ENCODE measurements at places on chromosomes 12 and 14.

GRCh38 chr14:36519431-36520321, at the start of gene NKX2-1:
Gene NKX2-1, minus strand, starts transcription at chr14:36520232. Its CDS starts 103 bp downstream, at chr14:36520129.
- no peak for DNase-seq

DNA sequence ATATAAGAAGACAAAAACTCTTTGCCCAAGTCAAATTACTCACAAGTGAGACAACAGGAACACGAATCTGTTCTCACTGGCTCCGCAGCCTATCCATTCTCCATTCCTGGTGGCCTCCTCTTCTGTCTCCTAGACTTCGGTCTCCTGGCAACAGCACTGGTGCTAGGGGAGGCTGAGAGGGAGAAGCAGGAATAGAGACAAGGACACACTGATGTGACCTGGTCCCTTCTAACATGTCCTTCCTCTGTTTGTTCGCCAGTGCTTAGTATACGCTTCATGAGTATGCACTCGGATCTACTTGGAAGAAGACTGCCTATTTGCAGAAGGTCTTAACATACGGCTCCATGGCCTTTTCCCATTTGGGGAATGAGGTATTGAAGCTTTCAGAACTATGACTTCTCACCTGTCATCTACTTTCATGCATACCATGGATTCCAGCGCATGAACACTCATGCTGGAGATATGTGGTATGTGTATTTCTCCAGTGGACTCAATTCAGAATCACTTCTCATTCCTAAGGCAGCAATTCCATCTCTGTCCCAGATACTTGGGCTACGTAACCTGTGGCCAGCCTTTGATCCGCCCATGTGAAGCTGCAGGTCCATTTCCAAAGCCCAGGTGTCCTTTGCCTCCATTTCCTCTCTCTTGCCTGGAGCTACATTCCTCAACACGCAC, 33.9 kb downstream of the BHLHE41 start:
- no peak for DNase-seq

DNA sequence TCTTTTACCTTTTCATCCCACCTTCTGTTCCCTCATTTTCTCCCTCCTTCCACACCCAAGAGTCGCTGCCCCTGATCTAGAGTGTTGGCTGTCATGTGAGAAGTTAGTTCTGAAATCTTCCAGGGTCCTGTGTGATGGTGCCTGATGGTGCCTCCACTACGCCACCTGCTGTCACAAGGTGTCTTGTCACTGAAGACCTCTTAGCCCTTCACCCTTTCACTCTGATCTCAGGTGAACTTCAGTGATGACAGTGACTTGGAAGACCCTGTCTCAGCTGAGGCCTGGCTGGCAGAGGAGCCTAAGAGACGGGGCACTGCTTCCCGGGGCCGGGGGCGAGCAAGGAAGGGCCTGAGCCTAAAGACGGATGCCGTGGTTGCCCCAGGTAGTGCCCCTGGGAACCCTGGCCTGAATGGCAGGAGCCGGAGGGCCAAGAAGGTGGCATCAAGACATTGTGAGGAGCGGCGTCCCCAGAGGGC, 7.6 kb upstream of the PFDN5 start:
- peak; percentile 58 for DNase-seq

DNA sequence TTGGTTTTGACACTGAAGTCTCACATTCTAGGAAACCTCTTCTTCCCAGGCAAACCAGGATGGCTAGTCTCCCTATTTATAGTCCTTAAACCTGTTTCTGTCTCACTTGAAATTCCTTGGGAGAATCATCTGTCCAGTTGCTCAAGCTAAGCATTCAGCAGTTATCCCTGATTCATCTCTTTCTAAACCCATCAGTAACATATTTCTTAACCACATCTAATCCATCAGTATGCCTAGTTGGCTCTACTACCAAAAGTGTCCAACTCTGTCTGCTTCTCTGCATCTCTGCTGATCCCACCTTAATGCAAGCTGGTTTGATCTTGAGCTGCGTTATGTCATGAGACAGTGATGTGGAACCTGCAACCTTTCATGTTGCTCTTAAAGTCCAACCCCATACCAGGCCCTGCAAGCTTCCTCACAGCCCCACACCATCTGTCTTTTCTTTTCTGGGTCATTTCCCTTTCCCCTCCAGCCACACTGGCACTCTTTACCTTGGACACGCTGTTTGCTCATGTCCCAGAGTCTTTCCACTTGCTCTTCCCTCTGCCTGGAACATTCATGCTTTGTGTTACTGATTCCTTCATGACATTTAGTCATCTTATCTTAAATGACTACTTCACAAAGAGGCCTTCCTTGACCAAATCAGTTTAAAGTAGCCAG, 380.8 kb upstream of the RGS6 start:
- DNase-seq, result no peak

DNA sequence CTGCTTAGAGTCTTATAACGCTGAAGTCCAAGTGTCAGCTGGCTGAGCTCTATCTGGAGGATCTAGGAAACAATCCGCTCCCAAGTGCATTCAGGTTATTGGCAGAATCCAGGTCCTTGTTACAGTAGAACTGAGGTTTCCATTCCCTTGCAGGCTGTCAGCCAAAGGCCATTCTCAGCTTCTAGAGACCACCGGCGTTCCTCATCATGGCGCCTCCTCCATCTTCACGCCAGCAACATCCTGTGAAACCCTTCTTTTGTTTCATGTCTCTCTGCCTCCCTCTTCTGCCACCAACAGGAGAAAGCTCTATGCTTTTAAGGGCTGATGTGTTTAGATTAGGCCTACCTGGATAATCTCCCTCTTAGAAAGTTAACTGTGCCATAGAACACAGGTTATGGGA, 133.0 kb upstream of the RASSF8 start:
- no peak for DNase-seq

DNA sequence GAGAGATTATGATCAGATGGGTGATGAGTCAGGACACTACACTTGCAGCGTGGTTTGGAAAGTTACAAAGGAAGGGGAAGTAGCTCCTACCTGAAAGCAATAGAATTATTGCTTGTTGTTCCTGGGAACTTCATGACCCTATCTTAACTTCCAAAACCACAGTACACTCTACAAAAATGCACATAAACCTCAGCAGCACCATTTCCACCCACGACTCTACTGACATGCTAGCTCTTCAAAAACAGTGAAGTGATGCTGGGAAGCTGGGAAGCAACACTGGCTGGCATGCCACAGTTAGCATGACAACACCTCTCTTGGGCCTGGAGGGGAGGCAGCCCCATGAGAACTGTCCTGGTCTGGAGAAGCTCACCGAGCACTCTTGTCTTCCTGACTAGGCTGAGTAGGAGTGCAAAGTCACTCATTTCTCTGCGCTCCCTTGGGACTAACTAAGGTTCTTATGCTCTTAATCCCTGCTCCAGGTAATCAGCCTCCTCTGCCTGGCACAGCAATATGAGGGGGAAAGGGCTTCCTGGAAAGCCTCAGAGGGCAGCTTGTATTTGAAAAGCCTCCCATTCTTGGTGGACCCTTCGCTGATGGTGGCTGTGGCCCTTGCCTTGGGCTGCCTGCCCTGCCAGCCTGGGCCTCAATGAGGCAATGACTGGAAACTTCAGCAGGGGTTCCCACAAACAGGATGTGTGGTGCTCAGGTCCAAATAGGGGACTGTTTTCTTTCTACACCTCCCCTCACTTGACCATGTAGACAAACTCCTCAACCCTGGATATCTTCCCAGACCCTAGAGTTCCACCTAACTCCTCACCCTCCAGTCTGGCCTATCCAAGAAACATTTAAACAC, 1.2 kb downstream of the KRT3 start:
- DNase-seq, result no peak

- no peak for DNase-seq
These were observed 4.5 kb downstream of the GNPNAT1 start for GRCh38 chr14:52786887-52787286.

DNA sequence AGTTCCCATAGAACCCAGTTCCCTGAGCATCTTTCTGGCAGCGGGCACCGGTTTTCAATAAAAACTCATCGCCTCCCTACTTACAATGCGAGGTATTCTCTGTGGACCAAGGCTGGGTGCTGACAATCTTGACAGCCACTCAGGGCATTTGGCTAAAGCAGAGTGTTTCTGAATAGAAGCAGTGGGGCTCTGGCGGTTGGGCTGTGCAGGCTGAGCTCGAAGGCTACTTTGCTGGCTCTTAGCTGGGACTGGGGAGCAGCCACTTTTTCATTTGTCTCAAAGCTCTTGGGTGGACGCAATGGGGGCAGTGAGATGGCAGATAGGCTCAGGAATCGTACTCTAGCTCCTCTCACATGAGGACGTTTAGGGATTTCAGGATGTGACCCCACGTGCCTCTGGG, 151.8 kb downstream of the UNC79 start:
- no peak for DNase-seq

DNA sequence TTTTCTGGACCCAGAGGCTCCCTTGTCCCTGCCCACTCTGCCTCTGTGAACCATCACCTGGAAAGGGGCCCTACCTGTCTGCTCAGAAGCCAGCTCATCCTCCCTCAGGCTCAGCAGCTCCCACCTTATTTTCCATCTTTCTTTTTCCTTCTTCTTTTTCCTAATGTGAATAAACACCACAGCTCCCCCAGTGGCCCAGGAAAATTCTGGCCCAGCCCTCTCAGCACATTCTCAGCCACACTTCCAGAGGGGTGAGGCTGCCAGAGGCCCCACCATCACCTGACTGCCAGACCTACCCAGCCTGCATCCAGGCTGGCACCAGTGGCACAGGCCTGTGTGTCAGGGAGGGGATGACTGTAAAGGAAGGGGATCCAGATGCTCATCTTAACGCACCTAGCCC, 23.0 kb downstream of the ZFHX2 start:
- DNase-seq, result no peak

GRCh38 chr12:96258104-96258961, 64.2 kb downstream of the ELK3 start:
- no peak for DNase-seq

DNA sequence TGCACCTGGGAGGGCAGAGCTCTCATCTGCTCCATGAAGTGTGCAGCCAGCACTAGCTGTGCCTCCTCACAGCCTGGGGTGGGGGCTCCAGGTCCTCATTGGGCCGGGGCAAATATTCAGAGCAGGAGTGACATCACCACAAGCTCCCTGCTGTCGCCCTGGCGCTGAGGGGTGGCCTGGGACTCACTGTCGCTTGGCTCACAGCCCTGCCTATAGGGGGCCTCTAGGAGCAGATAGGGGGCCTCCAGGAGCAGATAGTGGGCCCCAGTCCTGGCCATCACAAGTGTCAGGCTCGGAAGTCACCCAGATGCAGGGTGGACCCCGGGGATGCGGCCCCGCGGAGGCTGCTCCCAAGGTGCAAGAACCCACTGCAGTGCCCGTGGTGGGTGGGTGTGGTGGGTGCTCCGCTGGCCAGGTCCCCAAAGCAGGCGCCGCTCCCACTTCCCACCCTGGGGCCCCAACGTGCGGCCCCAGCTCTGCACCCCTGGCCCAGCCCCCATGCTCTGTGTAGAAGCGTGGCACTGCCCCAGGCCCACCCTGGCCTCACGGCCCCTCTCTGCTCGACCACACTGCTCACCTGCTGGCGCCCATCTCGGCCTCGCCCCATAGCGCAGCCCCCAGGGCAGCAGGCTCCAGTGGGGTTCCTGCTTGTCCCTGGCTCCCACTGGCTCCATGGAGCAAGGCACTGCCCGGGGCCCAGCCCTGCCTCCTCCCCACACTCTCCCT, 18.0 kb downstream of the SYNJ2BP start:
- DNase-seq, result no peak

DNA sequence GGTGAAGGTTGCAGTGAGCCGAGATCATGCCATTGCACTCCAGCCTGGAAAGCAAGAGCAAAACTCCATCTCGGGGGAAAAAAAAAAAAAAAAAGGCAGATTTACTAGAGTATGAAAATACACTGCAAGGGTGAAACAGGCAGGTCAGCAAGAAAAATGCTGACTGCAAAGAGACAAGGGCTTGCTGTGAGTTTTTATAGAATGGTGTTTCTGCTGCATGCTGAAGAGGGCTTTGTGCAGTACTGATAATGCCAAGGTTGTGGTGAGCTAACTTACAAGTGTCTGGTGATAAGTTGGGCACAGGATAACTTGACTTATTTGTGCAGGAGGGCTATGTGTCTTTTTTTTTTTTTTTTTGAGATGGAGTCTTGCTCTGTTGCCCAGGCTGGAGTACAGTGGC, 25.9 kb upstream of the SRP54 start:
- no peak for DNase-seq

DNA sequence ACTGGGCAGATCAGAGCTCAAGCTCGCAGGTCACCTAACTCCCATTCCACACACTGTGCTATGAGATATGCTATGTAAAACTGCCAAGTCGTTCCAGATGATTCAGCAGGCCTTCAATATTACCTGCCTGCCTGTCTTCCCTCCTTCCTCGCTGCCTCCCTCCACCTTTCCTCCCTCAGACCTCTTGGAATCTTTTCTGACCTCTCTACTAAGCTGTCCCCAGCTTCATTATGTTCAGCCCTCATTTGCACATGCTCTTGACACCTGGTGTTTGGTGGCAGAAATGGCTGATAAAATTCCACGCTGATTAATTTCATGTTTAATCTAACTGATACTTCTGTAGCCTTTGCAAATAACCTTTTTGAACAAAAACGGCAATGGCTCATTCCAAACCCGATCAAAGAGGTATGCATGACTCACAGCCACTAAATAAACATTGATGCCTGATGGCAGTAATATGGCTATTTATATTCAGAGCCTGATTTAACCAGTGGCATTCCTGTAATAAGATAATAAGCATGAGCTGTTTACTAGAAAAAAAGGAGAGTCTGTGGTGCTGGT, 130.8 kb upstream of the EGLN3 start:
- DNase-seq, result no peak

- no peak for DNase-seq
These were observed 303 bp downstream of the GAPDH start for GRCh38 chr12:6534695-6534944.

DNA sequence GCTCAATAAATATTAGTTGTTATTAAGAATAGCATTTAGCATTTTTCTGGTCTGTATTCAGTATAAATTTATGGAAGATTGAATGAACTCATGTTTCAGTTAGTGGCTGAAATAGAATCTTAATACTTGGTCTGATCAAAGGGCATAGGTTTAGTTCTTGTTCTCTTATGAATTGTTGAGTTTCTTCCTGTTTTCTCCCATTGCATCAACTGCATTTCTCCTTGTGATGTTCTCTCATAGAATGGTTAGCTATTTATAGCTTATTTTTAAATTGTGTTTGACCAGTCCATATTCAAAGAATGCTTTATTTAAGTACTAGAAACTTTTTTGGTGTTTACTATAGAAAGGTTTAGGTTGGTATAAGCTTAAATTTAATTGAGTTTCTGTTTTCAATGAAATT, 29.8 kb downstream of the APAF1 start:
- DNase-seq, result no peak

DNA sequence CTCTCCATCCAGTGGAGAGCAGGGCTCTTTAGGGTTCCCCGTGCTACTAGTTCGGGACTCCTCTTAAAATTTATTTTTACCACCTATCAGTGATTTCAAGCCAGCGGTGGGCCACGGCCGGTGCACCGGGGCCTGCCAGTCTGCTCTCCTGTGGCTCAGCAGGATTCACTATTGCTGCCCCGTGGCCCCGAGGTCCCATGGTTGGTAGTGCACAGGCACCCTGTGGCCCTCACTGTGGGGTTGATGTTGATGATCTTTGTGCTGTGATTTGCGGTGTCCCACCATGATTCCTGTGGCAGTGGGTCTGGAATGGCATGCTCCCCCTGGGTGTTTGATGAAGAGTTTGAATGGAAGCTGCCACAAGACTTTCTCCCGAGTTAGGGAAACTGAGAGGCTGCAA, 12.6 kb upstream of the MEG3 start:
- DNase-seq, result no peak

Measured in T-helper 9 cell (primary cell).